Epithelial cell of umbilical artery (primary cell): ENCODE measurements at places on chromosomes 4 and X. TPM values are rescaled to one million over a fixed set of nuclear protein-coding genes. Genes with fewer than 3 reads are reported as not detected.

The VSIG1 gene
- 0.46 and 0.97 TPM in 2 replicates for total RNA-seq

The MCUB gene
- total RNA-seq: 54.6 and 64.6 TPM in 2 replicates

The NLRP2B gene
- under 0.01 TPM in 1 of 2 replicates, not detected in the other for total RNA-seq

The MMRN1 gene
- total RNA-seq: 741 and 818 TPM in 2 replicates

The LCORL gene
- total RNA-seq: 13.0 and 23.9 TPM in 2 replicates

The ZCCHC18 gene
- total RNA-seq: 1.3 and 2.9 TPM in 2 replicates

The CCDC158 gene
- under 0.01 TPM in 1 of 2 replicates, not detected in the other for total RNA-seq

The SORCS2 gene
- 0.15 TPM in 1 of 2 replicates, not detected in the other for total RNA-seq

The RAB41 gene
- not detected in 2 replicates for total RNA-seq

The PLP1 gene
- not detected in 2 replicates for total RNA-seq

The ANXA3 gene
- 139 and 351 TPM in 2 replicates for total RNA-seq

The ADGRA3 gene
- total RNA-seq: 16.3 and 22.4 TPM in 2 replicates

The MAGEA2 gene
- not detected in 2 replicates for total RNA-seq

The ZMAT1 gene
- total RNA-seq: 0.97 and 1.5 TPM in 2 replicates

The RHOXF1 gene
- not detected in 2 replicates for total RNA-seq

The PABPC5 gene
- total RNA-seq: 1.2 and 1.3 TPM in 2 replicates

The KIF4A gene
- total RNA-seq: 15.9 and 22.5 TPM in 2 replicates

The PCDH19 gene
- 0.32 and 0.46 TPM in 2 replicates for total RNA-seq

The CXCL11 gene
- 1.9 and 12.0 TPM in 2 replicates for total RNA-seq

The GUCY1B1 gene
- total RNA-seq: 7.0 and 12.7 TPM in 2 replicates

The STOX2 gene
- total RNA-seq: under 0.01 TPM in 2 replicates

The TRAM1L1 gene
- 2.3 and 2.4 TPM in 2 replicates for total RNA-seq

The ETDA gene
- total RNA-seq: not detected in 2 replicates

The CLCN5 gene
- total RNA-seq: 5.2 and 8.7 TPM in 2 replicates

The MAP7D2 gene
- total RNA-seq: 0.15 TPM in 1 of 2 replicates, not detected in the other

The ZAR1 gene
- not detected in 2 replicates for total RNA-seq
